CD4-positive, alpha-beta T cell (primary cell): ENCODE measurements at places on chromosomes 4 and X. TPM values are rescaled to one million over a fixed set of nuclear protein-coding genes. Genes with fewer than 3 reads are reported as not detected.

SLC4A4 gene
- total RNA-seq: 0.14 TPM

NAP1L3 gene
- 7.7 TPM for total RNA-seq

CRLF2 gene
- 0.16 TPM for total RNA-seq

HEPH gene
- total RNA-seq: not detected

FREM3 gene
- not detected for total RNA-seq

PNPLA4 gene
- total RNA-seq: 1.9 TPM

CCKAR gene
- not detected for total RNA-seq

GRIA3 gene
- total RNA-seq: not detected

GNRHR gene
- total RNA-seq: not detected

NUP62CL gene
- total RNA-seq: 0.81 TPM

DNA sequence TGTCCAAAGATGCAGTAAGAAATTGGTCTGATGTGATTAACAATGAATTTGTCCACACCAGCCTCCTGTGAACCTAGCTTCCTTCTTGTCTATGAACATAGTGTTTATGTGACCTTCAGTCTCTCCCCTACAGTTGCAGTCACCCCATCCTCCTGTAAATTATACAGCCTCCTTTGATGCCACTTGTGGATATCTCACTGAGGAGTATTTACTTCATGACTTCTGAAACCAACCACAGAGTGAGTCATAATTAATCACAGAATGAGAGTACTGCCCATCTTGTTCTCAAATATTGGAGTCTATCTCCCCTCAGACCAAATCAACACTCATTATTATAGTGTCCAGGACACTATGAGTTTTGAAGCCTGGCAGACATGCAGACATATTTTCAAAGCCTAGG lies 27.3 kb upstream of the XAGE2 start:
- DNase-seq: no peak

- DNase-seq: no peak
Measured at GRCh38 chr4:913280-913618, 18.9 kb downstream of the GAK start.

DNA sequence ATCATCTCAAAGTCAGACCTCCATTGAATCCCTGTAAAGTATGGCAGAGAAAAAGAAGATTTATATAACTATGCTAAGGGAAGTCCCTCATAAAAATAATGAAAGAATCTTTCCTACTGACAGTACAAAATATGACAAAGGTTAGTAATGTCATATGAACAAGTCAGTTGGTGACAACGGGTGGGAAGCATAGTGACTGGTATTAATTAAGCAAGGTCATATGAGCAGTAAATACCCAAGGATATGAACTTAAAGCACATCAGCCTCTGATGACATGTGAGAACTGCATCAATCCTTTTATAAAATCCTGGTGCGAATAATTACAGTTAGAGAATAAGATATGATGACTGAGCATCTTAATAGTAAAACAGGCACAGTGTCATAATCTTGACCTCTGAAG lies 364.8 kb upstream of the GALNTL6 start:
- DNase-seq: no peak

DNA sequence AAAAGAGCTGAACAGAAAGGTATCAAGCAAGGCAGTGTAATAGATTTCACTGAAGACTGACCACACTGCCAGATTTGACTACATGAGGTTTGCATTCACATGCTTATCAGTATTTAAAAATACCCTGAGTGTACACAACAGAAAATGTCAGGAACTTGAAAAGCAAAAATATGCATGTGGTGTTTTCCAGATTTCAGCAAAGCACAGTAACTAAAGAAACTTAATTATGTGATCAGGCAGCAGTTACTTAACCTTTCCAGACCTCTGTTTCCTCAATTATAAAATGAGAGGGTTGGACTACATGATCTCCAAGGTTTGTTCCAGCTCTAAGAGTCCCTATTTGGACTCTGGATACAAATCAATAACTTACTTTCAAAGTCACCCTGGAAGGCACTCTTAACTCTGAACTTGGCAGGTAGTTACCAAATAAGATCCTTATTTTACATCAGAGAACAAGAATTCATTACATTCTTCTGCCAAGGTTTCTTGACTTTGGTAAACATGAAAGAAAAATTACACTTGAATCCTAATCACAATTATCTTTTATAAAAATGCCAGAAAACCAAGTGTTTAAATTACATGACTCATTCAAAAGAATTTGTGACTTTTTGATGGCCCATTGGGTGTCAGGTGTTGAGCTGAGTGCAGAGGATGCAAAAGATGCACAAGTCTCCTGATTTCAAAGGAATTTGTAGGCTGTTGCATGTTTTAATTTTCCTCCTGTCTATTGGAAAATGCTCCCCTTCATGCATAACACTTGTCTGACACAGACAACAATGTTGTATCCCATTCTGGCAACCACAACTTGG lies 241.6 kb downstream of the MGST2 start:
- no peak for DNase-seq

- DNase-seq: no peak
Measured at GRCh38 chr4:13990596-13991589, 363.4 kb upstream of the BOD1L1 start.

DNA sequence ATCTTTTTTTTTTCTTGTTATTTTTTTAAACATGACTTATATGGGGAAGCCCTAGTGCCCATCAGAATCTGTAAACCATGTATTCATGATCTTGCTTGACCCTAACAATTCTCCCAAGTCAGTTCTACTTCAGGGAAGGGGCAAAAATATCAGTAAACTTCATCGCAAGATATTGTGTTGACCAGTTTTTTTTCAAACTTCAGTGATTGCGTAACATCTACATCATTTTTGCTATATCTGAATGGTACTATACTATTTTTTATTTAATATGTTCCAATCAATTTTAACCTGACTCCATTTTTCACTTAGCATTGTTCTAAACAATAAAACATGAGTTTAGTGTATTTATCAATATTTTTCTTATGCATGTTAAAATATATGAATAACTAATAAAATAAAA lies 221.2 kb downstream of the NKX6-1 start:
- DNase-seq: no peak

GRCh38 chrX:115929480-115929879 lies 241.1 kb upstream of the AGTR2 start:
- no peak for DNase-seq

DNA sequence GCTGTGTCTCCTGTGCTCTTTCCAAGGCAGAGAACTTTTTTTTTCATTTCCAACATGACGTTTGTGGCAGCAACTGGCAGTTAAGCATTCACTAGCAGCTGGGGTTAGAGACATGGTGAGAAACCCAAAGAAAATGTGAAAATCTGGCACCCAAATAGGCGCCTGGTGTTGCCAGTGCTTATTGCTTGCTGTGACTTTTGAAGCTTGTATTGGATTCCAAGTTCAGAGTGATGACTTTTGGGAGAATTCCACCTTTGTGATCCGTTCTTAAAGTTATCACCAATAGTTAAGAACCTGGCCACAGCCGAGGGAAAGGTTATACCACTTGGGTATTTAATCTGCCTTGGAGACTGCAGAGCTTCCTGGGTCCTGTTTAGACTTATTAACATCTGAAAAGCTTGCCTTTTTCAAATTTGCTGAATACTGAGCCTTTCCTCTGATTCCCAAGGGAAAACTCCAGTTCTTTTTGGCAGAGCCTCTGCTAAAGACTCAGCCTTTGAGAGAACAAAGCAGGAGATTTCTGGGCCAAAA lies 101.0 kb downstream of the OPHN1 start:
- DNase-seq: no peak

DNA sequence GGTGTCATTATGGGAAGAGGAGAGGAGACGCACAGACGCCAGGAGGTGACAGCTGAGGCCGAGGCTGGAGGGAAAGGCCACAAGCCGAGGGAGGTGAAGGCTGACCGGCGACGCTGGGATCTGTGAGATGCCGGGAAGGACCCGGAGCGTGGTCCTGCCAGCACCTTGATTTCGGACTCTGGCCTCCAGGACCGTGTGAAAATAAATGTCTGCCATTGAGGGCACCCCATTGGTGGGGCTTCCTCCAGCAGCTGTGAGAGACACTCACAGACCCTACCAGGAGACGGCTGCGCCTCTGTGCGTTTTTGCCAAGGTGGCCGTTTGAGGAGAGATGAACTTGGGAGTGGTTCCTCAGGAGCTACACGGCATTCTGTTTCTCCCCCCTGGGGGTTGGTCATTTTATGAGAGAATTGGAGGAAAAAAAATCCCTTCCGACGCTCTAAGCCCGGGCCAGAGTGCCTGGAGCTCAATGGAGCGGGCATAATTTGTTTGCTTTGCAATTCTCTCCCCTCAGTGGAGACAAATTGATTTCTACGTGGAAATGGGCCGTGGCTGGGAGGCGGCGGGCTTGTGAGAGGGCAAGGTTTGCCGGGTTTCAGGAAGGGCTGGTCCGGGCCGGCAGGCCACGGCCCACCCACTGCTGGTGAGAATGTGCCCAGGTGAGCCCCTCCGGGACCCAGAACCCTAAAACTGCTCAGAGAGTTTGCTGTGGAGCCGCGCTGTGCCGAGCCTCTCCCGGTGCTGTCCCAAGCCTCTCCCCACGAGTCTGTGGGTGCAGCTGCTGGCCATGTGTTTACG lies 53.9 kb downstream of the CPZ start:
- no peak for DNase-seq

DNA sequence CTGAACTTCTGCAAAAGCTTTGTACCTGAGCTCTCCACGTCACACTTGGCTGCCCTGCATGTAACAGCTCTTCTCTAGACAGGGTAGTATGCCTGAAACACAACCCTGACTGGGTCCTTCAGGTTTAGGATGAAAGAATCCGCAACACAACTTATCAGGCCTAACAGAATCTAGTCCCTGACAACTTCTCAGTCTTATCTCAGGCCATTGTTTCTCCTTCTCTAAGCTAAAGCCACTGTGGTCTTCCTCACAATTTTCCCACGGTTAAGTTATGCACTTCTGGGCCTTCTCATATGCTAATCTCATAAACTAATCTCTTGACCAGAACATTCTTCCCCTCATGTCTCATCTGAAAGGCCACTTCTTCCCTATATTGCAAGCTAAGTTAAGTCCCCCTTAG lies 10.8 kb upstream of the TMPRSS11B start:
- DNase-seq: no peak

DNA sequence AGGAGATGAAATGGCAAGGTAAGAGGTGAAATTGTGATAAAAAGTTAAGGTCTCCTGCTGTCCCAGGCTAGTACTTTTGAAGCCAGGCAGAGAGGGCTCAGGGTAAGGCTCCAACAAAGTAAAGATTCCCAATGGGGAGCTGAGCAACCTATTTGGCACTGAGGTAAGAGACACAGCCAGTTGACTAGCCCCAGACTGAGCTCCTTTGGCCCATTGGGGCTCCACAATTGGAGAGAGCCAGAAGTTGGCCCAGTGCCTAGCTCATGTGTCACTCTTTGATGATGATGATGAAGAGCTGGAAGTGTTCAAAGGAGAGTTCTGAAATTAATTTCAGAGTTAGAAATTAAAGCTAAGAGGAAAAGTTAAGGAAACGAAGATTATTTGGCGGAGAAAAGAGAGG lies 94.6 kb downstream of the RLIM start:
- no peak for DNase-seq

- DNase-seq: no peak
Measured at GRCh38 chrX:44061968-44062614, 88.9 kb upstream of the NDP start.
